ENCODE measurements at places on chromosomes 11 and 22.
A peak's percentile ranks its signal among the peaks of the same experiment; 100 is the strongest.

GRCh38 chr11:124294687-124295086 is 19.1 kb downstream of the OR8D1 start:
- no peak for DNase-seq

GRCh38 chr11:78037825-78038620 is 14.9 kb upstream of the KCTD14 start:
- no peak for DNase-seq

- DNase-seq, result no peak
Measured at GRCh38 chr11:12695221-12695794, 21.1 kb downstream of the TEAD1 start.

- no peak for DNase-seq
Measured at GRCh38 chr11:11444804-11445131, 91.7 kb upstream of the CSNK2A3 start.

DNA sequence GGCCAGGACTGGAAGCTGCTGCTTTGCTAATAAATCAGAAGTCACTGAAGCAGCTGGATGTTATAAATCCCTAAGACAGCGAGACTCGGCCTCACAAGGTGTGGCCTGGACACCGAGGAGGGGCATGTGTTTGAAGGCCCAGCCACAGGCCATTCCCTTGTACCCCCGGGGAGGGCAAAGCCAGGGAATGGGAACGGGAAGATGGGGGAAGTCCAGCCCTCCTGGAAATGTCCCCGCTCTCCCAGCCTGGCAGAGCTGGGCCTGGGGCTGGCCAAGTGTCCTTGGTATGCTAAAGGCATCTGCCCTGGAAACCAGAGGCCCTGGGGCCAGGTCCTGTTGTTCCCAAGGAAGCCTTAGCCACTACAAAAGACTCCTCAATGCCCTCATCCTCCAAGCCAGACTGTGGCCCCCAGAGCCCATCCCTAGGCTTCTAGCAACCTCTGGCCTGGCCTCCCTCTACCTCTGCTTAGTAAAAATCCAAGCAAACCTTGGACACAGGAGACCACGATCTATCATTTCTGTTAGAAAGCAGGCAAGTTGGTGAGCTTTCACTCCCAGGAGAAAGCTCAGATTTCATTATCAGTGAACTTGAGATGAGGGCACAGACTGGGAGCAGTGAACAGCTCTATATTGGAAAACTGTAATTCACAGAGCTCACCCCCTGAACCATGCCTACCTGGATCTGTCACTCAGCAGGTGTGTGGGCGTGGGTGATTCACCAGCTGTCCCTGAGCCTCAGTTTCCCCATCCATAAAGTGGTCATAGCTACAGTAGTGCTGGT is 11.0 kb downstream of the CHST1 start:
- DNase-seq, result no peak

DNA sequence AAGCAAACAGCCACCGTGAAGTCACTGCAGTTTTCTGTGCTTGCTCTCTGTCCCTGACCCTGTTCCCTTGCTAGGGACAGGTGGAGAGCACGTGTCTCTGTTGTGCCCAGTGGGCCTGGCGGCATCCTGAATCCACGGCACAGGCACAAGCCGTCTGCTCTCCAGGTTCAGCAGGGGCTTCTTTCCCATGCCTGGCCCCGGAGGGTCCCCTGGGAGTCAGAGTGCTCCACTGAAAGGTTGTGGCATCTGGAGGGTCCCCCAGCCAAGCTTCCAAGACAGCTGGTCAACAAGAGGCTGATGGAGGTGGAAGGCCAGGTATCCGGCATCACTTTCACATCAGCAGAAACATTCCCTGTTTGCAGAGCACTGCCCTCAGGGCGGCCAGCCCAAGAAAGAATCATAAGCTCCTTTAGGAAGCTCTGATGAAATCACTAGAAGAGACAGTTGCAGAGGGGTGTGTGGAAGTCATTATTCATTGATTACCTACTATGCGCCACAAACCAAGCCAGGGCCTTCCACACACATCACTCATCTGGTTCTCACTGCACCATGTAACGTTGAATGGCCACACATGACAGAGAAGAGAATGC is 346.4 kb upstream of the B3GAT1 start:
- no peak for DNase-seq

- no peak for DNase-seq
Measured at GRCh38 chr22:22909605-22910271, 22.1 kb downstream of the IGLL5 start.

DNA sequence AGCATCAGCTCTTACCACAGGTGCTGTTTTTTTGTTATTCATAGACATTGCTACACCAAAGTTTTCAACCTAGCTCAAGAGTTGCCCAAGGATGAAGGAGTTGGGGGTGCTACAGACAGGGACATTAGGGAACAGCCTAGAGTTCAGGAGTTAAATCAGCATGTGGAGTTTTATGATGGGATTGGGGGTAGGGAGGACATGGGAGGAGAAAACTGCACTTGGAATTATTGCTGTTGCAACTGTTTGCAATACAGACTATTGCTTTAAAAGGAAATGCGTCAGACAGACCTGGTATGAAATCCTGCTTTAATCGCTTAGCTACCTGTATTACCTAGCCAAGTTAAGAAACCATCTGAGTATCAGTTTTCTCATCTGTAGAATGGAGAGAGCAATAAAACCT is 6.3 kb downstream of the TMA7B start:
- no peak for DNase-seq

DNA sequence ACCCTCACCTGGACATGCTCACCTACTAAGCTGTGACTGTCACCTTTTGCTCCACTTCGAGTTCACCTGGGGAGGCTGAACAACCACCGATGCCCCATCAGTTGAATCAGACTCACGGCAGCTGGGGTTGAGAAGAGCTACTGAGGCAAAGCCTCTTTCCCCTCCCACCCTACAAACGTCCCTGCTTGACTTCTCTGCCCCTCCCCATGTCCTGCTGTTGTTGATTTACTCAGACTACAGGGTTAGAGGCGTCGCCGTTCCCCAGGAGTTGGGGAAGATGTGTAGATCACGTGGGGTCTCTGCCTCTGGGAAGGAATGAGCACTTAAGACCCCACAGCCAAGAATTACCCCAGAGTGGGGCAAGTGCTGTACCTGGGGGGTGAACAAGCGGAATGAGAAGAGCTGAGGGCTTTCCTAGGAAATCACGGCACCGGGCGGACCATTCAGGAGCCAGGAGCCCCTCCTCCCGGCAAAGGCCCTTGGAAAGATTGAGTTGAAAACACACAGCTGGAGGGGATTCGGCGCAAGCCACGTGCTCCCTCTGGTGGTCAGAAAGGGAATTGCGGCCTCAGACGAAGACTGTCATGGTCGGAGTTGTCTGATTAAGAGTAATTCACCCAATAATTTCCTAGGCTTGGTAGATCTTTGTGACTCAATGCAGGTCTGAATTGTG is 7.0 kb downstream of the FXYD2 start:
- DNase-seq, result peak; percentile 74

GRCh38 chr11:34926831-34927132 is 10.4 kb downstream of the PDHX start:
- no peak for DNase-seq

GRCh38 chr11:121574801-121575200 is 122.0 kb upstream of the SORL1-AS1 start:
- DNase-seq, result no peak

GRCh38 chr11:30393012-30393411 is 70.1 kb downstream of the ARL14EP start:
- no peak for DNase-seq

- no peak for DNase-seq
Measured at GRCh38 chr22:49417833-49418232, 409.8 kb downstream of the BRD1 start.

All from NK-92 treated with Interleukin-12 subunit alpha and Interleukin-12 subunit beta, amount 100 ng/mL, for 24 hours (cell line).